Skeletal muscle tissue (tissue), 5 donors: ENCODE measurements at places on chromosomes 5 and 9. TPM values are rescaled to one million over a fixed set of nuclear protein-coding genes. Genes with fewer than 3 reads are reported as not detected.

The C7 gene
- 15.1 TPM for total RNA-seq

The TMEM161B gene
- total RNA-seq: 15.7 TPM

The RNF180 gene
- 2.6 TPM for total RNA-seq

The C9orf50 gene
- not detected for total RNA-seq

The SH3TC2 gene
- 5.7 TPM for total RNA-seq
